Lung (tissue), 17 donors: ENCODE measurements at places on chromosomes 11 and 22. TPM values are rescaled to one million over a fixed set of nuclear protein-coding genes. Genes with fewer than 3 reads are reported as not detected.

DNA sequence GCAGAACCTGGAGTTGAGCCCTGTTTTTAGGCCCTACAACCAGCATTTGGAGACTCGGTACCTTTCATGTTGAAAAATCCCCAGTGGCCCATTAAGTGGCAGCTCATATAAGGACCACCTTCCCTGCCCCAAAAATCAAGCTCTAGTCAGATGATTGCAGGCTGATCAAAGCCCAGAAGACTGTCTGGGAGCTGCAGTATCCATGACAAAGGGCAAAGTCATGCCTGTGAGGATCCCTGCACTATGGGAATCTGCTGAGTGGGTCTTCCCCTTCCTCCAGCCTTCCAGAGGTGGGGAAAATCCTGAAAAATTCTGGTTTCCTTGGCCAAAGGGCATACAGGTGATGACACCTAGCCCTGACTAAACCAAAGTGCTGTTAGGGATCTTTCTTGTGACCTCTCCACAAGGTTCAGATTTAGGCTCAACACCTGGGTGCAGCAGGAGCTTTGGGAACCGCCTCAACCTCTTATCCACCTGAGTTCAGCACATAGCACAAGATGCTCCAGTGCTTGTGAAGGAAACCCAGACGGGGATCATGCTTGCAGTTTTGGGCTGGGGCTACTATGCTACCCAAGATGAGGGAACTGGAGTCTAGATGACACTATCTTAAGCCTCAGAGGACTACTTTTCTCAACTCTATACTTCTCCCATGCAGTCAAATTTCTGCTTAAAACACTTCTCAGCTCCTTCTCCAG is 1.2 kb upstream of the TRIM3 start:
- DNase-seq = no peak

DNA sequence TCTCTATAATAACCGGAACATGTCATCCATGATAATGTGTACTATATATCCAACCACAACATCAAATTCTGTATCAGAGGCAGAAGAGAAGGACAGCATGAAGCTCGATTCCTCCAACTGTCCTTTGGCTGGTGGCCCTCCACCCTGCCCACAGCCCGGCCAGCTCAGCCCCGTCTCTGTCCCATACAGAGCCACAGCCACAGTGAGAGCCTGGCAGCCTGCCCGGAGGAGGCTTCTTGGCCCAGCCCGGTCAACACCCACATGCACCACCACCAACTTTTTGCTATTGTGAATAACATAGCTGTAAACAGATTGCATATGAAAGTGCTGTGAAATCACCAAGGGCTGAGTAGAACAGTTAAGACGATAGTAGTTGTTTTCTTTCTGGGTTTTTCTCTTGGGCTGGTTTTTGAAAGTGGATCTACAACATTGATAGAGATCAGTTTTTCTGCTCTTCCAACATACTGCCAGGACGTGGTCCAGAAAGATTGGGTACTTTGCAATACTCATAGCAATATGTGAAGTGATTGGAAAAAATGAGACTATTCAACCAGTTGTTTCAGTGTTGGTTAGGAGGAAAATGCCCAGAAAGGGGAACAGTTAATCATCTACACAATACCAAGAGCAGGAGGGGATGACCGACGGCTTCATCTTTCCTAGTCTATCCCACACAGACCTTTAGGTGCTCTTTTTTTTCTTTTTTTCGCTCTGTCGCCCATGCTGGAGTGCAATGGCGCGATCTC is 6.9 kb upstream of the TUBA8 start:
- no peak for DNase-seq

DNA sequence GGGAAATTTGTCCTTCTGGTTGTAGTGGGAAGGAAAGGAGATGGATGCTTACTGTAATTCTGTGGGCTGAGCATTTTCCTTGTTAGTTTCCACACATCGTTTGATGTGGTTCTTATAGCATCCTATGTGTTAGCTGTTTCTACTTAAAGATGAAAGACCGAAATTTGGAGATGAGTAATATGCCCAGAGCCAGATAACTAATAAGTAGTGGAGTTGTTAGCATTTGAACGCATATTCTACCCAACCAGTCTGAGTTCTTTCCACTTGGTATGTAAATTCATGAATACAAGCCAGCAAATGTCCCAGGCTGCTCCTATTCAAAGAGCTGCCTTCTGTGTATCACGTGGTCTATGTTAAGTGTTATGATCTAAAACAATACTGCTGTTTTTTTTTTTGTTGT is 14.6 kb downstream of the SPECC1L start:
- DNase-seq = no peak

GRCh38 chr11:71979094-71979493 is 19.6 kb upstream of the IL18BP start:
- no peak for DNase-seq

DNA sequence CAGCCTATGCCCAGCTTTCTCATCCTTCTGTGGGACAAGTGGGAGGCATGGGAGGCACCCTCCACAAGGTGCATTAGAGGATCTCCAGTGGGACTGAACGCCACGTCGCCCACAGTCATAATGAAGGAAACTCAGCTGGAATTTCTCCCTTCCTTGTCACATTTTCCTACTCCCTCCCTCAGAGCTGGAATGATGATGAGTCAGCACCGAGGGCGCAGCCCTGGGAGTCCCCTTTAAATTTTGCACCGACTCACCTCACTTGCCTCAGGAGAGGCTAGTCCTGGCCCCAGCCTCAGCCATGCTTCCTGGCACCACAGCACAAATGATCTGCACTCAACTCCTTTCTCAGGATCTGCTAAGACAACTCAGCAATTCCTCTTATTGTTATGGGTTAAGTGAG is 34.3 kb downstream of the DBX1 start:
- DNase-seq = no peak

- no peak for DNase-seq
Observed at GRCh38 chr22:47369020-47369419, 606.6 kb downstream of the TBC1D22A start.

DNA sequence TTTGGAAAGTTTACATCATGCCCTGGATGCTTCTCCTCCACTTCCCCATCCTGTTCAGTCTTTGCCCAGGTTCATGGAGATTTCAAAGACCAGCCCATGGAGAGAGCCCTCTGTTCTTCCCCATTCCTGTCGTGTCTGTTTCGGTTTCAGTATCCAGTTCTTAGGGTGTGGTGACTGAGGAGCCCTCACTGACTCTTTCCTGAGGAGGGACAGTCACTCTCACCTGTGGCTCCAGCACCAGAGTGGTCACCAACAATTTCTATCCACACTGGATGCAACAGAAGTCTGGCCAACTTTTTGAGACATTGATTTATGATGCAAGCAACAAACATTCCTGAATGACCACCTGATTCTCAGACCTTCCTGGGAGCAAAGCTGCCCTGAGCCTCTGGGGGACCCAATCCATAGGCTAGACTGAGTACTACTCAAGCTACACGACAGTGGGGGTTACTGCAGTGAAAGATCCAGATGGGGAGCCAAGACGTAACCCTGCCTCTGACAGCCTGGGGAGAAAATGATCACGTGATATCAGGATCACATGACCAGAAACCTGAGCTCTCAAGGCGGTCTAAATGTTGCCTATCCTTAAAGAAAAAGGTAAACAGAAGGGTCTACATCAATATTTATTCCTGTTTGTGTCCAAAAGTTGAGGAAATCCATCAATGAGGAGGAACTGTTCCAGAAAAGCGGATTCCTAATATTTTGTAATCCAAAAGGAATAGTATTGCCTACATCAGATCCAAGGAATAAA is 76.2 kb upstream of the VPREB1 start:
- peak; percentile 11 for DNase-seq

GRCh38 chr11:105158436-105158835 is 18.9 kb upstream of the CARD18 start:
- no peak for DNase-seq

DNA sequence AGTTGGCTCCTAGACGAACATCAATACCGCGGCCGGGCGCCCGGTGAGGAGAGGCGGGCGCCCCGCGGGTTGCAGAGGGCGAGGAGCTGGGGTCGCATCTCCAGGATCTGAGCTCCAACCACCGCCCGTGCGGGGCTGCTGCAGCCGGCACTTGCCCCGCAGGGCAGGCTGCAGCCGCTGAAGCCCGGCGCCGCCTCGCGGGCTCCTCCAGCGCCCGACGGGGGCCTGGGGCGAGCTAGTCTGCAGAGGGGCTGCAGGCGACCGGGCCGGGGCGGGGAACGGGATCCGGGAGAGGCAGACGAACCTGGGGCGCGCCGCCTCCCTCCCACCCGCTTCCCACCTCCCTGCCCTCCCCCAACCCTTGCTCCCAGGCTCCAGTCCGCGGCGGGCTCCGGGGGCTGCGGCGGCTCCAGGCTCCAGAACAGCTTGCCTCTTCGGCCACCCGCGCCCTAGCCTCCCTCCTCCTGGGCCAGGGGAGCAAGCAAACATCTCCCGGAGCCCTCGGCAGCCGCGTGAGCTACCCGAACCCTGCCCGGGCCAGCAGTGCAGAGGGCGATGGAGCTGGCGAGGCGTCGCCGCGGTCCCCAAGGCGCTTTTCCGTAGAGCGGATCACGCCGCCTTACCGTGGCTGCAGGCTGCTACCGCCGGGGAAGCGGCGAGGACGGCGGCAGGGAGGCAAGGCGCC is 802 bp downstream of the TENM4 start:
- DNase-seq = peak; percentile 52

DNA sequence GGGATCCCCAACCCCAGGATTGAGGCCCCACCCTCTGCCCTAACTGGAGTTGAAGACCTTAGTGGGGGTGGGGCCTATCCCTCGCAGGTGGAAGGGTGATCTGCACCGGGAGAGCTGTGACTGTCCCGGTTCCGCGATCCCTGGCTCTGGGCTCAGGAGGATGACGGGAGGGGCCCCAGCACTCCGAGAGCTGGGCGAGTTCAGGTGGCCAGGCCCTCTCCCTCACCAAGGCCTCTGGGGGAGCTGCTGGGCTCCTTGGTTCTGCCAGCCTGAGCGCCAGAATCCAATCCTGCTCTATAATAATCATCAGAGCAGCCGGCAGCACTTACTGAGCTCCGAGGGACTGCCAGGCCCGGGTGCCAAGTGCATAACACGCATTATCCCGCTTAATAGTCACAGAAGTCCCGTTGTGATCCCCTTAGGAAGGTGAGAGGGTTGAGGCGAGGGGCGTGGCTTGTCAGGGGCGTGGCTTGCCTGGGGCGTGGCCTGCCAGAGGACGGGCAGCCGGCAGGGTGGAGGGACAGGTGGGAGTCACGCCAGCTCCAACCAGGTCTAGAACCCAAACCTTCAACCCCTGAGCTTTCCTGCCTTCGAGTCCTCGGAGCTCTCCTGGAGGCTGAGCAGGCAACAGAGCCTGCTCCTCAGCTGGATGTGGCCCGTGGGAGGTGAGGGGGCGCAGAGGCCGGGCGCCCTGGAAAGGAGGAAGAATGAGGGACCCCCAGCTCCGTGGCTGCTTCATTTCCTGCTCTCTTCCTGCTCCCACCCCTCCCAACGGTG is 7.3 kb upstream of the SYT7 start:
- DNase-seq = peak; percentile 19

DNA sequence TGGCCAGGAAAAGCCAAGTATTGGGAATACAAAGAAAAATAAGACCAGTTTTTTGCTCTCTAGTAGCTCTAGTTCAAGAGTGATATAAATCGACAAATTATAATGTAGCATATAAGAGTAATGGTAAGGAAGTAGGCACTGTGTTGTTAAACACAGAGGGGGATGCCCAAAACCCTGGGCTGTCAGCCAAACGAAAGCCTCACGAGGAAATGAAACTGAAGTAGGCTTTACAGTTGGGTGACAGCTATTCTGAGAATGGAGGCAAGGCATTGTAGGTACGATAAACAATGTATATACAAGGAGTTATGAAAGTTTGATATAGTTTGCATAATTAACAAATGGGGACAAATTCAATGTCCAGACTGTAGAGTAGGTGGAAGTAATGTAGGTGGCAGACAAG is 176.4 kb downstream of the FAM181B start:
- DNase-seq = no peak

- no peak for DNase-seq
Observed at GRCh38 chr11:8910649-8911026, 351 bp upstream of the AKIP1 start.

DNA sequence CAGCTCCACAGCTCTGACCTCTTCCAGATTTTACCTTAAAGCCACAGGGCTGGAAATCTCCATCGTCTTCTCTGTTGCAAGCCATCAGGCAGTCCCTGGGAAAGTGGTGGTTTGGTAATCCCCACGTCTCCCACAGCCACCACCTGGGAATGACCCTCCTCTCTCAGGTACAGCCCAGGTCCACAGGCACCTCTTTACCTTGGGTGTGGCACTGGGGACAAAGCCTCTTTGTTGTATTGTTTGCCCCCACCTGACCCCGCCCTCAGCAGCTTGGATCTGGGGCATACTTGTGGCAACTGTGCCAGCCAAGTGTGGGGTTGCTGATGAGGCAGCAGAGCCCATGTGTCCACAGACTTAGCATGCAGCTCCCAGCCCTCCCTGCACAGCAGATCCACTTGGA is 77.6 kb downstream of the LRRC32 start:
- DNase-seq = no peak

DNA sequence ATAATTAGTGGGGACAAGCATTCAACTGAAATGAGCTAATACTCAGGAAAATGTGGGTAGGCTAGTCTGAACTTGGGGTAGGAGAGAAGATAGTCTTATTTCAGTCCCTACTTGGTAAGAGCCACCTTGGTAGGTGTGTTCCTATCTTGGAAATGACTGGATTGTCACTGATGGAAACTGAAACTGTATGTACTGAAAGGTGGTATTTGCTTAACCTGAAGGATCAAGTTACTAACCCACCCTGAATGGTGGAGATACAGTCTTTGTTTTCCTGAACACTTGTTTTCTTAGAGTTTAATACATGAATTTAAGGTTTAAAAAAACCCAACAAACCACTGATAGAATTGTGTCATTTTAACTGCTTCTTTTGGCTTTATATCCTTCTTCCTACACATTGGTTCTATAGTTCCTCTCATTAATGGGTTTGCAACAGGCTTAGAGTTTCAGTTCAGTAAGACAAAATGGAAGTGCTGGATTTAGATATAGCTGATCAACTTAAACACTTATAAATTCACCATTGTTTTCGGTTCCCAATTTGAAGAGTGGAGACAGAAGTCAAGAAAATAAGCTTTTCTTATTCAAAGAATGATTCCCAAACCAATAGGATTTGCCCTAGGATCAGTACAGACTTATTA is 4.2 kb downstream of the FAR1 start:
- no peak for DNase-seq

C11orf21 gene
- 3.4 TPM for total RNA-seq

NOX4 gene
- total RNA-seq = 2.3 TPM

PGAP2 gene
- 22.4 TPM for total RNA-seq

CRACR2B gene
- total RNA-seq = 17.9 TPM
